ENCODE measurements at places on chromosomes 4 and X.

DNA sequence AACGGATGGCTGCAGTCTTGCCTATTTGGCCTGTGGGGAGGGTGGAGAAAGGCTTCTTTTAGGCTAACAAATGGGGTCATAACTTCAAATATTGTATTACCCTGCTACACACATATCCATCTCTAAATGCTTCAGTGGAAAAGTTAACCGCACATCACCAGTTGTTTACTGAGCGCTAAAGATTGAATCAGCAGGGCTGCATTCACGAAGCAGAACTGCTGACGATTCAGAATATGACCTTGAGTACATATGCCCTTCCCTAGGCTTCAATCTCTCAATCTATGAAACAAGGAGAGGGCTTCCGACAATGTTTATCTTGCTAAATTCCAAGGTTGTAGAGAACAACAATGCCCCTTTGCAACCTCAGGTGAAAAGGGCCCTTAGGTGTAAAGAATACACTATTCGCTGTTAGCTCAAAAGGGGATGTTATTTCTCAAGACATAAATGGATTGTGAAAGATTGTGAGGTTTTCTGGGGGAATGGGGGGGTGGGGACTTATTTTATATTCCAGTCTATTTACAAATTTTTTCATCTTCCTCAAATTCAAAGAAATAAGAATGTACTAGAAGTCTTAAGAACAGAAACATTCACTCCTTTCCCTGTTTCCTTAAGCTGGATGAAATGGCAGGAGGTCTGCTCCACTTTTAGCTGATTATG lies 2.6 kb upstream of the ATP6AP2 start:
- DNase-seq, result no peak

- no peak for DNase-seq
These were observed 330.1 kb upstream of the DKK2 start for GRCh38 chr4:107366016-107366735.

DNA sequence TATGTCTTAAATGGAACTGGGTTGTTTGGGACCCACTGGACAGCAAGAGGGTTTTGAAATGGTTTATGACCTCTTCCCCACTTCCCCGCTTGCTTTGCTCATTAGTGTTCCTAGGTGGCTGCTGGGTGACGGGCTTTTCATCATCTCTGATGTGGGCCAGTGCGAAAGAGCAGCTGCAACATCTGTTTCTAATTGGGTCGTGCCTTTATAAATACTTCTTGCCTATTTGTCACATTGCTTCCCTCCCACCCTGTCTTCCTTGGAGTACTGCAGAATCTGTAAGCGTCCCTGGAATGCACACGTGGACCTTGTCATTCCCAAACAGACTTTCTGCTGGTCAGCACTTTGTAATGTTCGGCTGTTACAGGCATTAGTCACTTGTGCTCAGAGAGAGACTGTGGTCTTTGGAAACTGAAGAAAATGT lies 35.2 kb downstream of the SEPTIN11 start:
- no peak for DNase-seq

GRCh38 chr4:25892796-25893195 lies 21.2 kb upstream of the SMIM20 start:
- DNase-seq, result no peak

- DNase-seq, result no peak
These were observed 857.4 kb downstream of the FAT4 start for GRCh38 chr4:126172126-126172525.

- no peak for DNase-seq
These were observed 7.9 kb upstream of the NOCT start for GRCh38 chr4:139007640-139008039.

GRCh38 chrX:2159393-2159792 lies 341.4 kb downstream of the DHRSX start:
- no peak for DNase-seq

- DNase-seq, result no peak
These were observed 2029.9 kb upstream of the AGA start for GRCh38 chr4:179472164-179472563.

DNA sequence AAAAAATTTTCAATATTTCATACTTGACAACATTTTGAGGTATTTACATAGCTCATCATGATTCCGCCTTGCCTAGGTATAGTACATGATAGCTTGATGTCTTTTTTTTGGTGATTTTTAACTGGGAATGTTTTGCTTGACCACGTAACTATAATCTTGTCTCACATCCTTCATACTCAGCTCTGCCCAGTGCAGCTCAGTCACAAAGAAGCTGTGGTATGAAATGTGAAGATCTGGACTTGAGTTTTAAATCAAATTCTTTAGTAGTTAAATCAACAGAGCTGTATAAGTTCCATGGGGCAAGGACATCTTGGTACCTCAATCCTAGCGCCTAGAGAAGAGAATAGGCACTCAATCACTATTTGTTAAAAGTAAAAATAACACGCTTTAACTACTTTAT lies 276.3 kb upstream of the DKK2 start:
- no peak for DNase-seq

DNA sequence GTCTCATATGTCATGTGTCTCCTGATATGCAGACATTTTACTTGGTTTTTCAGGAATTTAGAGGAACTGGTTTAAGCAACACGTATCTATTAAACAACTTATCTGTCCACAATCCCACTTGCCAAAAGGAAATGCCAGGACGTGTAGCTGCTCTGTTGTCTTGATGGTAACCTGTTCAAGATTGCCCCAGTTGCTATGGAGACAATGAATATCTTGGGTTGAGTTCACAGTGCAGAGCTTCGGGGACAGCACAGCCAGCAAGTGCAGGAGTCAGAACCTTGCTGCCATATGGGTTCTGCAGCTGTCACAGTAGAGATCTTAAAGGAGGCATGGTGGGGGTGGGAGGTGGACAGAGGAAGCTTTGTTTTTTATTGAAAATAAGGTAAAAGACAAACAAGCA lies 28.7 kb upstream of the FAM9B start:
- DNase-seq, result no peak
